ENCODE measurements at places on chromosomes 1 and 21.

- DNase-seq: no peak
Observed at GRCh38 chr1:185795181-185795580, 61.0 kb downstream of the HMCN1 start.

GRCh38 chr1:21524686-21525339, 15.6 kb downstream of the ALPL start:
- DNase-seq: peak; percentile 82

GRCh38 chr1:90714521-90714951, 2.6 kb downstream of the BARHL2 start:
- DNase-seq: no peak

GRCh38 chr1:73914951-73915350, 283.0 kb downstream of the LRRIQ3 start:
- no peak for DNase-seq

- DNase-seq: no peak
Observed at GRCh38 chr1:12475530-12475934, 142.5 kb downstream of the DHRS3 start.

DNA sequence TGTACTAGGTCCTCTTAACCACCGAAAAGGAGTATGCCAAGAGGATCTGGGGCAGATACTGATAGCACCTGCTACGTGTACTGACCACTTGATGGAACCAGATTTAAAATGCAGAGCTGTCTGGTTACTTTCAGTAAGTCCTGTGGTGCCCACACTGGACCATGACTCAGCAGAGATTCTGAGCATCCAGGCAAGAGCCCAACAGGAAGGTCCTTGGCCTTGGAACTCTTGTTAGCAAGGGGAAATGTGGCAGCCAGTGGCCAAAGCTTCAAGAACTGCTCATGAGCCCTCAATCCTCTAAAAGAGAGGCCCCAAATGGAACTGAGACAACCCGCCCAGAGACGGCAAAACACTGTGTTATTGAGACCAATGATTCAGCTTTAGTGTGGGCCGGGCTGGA, 4.2 kb upstream of the GJB5 start:
- DNase-seq: no peak

DNA sequence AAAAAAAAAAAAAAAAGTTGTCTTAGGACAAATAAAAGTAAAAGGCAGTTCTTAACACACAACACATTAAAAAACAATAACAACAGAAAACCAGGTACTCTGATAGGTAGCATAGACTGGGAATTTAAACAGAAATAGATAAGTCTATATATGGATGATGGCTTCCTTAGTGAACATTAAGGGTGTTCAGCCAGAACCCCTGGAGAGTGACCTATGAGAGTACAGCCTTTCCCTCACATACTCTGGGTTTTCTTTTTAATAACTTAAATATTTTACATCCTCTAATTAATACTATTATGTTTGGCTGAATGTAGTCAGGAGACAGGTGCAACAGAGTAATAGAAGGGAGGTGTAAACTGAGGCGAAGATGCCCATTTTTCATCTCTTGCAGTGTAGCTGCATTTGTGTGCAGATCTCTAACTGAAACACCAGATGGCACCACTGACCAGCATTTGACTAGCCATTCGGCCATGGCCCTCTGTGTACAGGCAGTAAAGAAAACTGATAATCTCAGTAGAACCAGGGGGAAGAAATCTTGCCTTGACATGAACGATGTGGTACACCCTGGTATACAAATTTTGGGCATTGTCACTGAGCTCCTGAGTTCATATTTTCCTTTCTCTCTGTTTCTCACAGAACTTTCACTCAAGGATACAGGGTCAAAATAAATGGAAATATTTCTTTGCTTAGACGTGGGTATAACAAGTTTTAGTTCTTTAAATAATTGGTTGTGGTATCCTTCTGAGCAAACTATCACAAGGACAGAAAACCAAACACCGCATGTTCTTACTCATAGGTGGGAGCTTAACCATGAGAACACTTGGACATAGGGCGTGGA, 7.6 kb downstream of the TTF2 start:
- DNase-seq: peak; percentile 51

- no peak for DNase-seq
Observed at GRCh38 chr1:18408656-18409370, 71.9 kb upstream of the KLHDC7A start.

DNA sequence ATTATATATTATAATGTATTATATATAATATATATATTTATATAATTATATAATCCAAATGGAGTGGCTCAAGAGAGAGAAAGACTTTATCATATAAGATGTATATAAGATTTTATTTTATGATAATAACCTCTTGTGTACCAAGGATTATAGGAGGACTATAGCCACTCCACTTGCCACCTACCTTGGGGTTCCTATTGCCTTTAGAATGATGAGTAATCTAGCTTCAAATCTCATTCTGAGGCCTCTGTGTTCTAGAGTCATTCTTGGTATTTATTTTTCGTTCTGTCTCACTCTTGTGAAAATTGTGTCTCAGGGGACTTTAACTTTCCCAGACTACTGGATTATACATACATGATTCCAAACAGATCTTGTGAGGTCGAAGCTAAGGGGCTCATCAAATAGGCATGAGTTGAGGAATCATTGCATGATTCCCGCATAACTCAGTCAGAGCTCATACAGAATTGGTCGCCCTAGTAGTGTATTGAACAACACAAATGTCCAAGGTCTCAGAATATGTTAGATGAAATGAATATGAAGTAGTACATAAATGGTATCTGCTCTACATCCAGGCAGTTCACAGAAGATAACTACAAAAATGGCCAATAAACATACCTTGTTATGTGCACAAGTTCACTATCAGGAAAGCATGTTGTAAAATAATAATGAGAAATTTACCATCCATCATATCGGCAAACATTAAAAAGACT, 159.5 kb upstream of the RNPC3 start:
- DNase-seq: no peak

DNA sequence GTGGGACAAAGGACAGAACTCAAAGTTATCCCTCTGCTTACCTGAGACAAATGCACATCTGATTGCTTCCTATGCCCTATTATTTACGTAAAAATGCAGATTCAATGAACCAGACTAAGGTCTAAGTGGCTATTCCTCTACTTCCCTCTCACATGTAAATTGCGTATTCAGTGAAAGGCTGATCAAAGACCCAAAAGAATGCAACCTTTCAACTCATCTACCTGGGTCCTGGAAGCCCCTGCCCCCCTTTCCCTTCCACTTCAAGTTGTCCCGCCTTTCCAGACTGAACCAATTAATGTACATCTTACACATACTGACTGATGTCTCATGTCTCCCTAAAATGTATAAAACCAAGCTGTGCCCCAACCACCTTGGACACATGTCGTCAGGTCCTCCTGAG, 14.6 kb downstream of the SSX2IP start:
- DNase-seq: no peak

DNA sequence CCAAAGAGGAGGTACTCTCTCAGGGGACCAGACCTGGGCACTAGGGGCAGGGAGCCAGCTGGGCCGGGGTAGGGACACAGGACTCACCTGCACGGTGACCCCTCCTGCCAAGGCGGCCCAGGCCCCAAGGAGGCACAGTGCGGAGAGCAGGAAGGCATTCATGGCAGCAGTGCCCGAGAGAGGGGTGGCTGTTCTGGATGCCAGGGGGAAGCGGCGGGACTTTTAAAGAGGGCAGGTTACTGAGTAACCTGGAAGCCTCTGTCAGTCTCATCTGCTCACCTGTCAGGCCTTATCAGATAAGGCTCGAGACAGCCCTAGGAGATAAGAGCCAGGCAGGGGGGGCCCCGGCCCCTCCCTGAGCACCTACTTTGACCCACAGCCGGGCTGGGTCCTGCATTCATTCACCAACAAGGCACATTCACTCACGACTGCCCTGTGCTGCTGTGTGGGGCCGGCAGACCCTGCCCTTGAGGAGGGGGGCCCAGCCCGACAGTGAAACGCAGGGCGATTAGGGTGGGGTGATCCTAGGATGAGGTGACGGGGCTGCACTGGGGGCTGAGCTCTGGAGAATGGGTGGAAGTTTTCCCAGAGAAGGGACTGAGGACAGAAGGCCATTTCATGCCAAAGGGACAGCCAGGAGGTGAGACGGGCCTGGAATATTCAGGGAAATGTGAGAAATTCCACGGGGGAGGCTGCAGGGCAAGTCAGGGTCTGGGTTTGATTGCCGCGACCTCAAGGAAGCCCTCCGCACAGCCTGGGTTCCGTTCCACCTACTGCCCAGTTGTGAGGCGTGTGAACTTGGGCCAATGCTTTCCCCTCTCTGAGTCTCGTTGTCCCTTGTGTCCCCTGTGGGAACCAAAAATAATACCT, at the start of gene GUCA2A:
Gene GUCA2A, minus strand, starts transcription at position 195 of the 870 bp plus-strand sequence. Its CDS starts 33 bp downstream, at position 162.
- no peak for DNase-seq

DNA sequence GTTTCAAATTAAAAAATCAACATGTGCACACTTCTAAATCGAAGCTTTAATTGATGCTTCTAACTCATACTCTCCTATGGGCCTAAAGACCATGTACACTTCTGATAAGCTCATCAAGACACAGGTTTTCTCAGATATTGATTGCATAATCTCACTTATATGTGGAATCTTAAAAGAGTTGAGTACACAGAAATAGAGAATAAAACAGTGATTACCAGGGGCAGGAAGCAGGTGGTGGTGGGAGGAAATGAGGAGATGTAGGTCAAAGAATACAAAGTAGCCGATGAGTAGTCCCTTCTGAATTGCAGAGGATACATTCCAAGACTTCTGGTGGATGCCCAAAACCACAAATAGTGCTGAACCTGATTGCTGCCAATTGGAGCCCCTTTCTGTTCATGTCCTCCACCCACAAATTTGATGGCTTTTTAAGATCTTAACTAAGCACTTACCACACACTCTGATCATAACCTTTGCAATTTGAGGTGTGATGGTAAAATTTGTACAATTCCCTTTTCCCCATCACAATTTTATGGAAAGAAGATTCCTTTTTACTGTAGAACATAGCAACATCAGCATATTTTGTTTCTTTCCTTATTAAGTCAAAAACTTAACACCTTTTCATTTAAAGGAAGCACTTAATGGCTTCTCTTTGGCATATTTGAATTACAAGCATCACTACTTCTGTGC, 3.3 kb upstream of the CD1B start:
- no peak for DNase-seq

GRCh38 chr1:70083519-70083918, 121.9 kb downstream of the LRRC40 start:
- no peak for DNase-seq

DNA sequence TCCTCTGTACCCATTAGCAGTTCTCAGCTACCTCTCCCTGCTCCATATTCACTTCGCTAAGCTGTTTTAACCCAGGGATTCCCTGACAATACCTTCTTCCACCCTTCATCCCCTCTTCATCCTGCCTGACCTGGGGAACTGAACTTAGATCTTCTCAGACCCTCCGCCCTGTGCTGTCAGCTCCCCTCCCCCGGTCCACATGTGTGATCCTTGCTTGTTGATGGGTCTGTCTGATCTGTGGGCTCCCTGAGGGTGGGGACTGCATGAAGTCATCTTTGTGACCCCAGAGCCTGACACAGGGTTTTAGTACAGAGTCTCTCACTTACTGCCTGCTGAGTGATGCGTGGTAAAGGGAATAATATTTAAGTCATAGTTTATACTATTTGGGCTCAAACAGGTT, 11.8 kb downstream of the CHAF1B start:
- DNase-seq: no peak

DNA sequence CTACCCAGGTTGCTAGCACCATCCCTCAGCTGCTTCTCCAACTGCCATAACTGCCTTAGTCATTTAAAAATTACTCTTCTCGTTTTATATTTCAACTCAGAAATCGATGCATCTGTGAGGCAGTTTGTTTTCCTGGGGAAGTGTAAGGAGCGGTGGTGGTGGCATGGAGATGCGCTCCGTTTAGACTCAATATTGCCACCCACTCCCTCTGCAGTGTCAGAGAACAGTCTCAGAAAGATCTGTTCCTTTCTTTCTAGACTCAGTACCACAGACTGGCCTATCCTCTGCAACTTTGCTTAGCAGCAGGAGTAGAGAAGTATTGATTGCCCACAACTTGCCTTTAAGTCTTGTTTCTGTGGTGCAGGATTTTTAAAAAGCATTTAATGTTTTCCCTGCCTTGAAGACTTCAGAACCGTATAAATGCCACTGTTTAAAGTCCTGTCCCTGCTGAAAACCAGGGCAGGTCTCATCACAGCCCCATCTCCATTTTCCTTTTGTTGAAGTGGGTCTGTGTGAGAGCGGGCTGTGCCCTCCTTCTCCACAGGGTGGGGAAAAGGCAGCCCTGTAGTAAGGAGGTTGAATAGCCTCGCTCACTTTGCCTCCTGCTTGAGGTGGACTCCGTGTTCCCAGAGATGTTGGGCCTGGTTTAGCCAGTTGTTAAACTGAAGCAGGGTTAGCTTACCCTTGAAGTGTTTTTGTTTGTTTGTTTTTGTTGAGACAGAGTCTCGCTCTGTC, 105.2 kb downstream of the NFIA start:
- DNase-seq: peak; percentile 36

GRCh38 chr1:113012149-113012548, 56.2 kb upstream of the SLC16A1 start:
- no peak for DNase-seq

- no peak for DNase-seq
Observed at GRCh38 chr1:19921310-19921709, 2.1 kb downstream of the PLA2G2E start.

- DNase-seq: peak; percentile 12
Observed at GRCh38 chr1:54814126-54814498, 13.0 kb upstream of the TTC22 start.

GRCh38 chr1:38563942-38564735, 295.4 kb downstream of the RRAGC start:
- no peak for DNase-seq

DNA sequence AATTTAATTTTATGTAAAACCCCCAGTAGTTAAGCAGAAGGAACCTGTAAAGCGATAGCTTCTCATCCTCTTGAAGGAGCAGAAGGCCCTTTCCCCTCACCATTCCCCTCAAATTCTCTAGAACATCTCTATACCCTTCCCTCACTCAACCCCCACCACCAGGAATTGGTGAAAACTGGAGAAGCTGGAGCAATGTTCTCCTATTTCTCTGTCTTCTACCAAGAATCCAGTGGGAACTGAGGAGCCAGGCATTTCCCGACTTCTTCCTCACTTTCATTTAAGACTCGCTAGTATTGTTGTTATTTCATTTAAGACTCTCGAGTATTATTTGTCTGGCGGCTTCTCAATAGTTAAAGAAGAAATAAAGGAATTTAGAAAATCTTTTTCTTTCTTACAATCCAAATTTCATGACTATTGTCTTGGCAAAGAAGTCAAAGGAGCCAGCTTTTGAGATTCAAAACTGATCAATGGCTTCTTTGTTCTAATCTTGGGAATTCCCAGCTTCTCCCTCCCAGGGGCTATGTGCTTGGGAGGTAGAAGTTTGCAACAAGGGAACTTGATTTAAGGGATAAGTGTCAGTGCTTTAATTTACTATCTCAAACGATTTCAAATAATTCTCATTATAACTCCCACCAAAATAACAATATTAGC, 253.3 kb upstream of the ADGRL2 start:
- no peak for DNase-seq

DNA sequence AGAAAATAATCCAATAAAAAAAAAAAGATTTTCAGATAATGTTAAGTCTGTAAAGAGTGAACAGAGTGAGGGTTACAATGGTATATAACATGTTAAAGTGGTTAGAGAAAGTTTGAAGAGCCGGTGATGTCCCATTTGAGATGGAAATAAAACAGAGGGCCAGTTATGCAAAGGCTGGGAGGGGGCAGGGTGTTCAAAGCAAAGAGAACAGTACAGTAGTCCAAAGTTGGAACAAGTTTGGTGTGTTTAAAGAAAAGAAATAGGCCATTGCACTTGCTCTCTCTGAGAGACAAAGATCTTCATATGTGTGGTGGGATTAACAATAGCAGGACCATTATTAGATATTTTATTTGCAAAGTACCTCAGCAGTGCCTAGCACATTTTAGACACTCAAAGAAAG, 179.5 kb upstream of the PKN2 start:
- no peak for DNase-seq
